Fibroblast of lung (primary cell): ENCODE measurements at places on chromosomes 12 and 14. TPM values are rescaled to one million over a fixed set of nuclear protein-coding genes. Genes with fewer than 3 reads are reported as not detected.

GRCh38 chr14:55582746-55583145 lies 2.7 kb downstream of the KTN1 start:
- no peak for DNase-seq

MDGA2 gene
- not detected in 2 replicates for total RNA-seq

GRCh38 chr12:68529466-68529865 lies 81.2 kb upstream of the RAP1B start:
- no peak for DNase-seq

DNA sequence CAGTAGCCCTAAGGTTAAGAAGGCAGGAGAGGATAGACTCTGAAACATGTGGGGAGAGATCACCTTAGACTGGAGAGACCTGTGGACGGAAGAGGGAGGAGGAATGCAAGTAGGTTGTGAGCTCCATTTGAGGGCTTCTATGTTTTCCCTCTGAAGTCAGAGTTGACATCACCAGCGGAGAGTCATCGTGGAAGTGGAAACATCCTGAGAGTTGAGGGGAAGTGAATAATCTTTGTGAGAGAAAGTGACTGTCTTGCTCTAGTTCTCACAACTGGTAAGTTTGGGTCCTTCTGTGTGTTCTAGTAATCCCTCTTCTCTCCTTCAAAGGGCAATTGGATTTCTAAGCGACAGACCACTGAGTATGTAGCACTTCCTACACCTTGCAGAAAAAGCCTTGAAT lies 103.6 kb upstream of the CCND2 start:
- DNase-seq: no peak

DNA sequence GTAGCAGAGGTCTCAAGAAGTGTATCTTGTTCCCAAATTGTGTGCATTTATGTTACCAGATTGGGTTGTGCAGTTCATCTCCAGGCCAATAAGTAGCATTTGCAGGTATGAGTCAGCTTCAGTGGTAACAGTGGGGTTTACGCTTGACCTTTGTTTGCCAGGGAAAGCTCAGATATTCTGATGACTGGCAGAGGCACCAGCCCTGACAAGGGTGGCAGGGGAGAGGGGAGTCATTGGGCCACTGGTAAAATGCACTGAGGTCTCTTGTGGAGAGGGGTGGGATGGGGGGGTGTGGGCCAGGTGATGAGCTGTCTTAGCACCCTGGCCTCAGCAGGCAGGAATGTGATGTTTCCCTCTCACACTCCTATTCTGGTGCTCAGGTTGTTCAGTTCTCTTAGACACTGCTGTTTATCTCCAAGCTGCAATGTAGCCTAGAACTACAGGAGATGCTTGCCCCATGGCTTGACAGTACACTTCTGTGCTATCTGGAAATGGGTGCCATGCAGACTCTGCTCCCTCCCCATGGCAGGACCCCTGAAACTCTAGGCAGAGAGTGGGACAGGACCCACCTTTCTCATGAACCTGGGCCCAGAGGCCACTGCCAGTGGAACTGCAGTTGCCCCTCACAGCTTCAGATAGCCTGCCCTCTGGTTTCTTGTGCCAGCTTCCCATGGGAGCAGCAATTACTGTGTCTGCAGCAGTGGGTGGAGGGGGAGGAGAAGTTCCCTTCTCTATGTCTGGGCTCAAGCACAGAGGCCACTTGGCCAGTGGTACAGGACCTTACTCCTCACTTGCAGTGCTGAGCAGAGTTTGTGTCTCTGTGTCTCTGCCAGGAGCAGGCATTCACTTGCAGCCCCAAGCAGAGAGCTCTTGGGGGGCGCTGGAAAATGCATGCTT lies 31.9 kb downstream of the USP15 start:
- DNase-seq: peak; percentile 63

HECTD1 gene
- total RNA-seq: 405 and 534 TPM in 2 replicates

ABCC9 gene
- total RNA-seq: 8.7 and 9.9 TPM in 2 replicates

HPD gene
- total RNA-seq: 0.17 and 0.26 TPM in 2 replicates

DNA sequence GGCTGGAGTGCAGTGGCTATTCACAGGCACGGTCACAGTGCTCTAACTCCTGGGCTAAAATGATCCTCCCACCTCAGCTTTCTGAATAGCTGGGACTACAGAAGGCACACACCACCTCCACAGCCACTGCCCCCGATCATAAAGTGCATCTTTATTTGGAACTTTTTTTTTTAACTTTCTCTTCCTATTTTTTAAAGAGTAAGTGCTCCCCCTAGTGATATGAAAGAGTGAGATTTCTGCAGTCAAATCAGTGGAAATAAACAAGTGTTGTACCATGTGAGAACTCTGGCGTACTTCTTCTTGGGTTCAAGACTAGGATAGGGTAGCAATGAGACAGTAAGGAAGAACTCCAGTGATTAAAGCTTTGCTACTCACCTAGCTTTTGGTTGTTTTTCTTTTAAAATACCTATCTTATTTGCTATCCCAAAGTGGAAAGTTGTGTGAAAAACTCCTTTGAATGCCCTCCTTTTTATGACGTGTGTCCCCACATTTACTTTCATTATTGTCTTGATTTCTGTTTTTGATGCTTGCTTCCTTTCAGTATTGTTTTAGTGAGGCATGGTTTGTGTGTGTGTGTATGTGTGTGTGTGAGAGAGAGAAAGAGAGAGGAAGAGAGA lies 6.6 kb downstream of the PPP4R4 start:
- DNase-seq: peak; percentile 50

GDF3 gene
- total RNA-seq: not detected in 2 replicates

- no peak for DNase-seq
Measured at GRCh38 chr14:53126731-53127130, 26.4 kb downstream of the DDHD1 start.

GRCh38 chr12:43807386-43807785 lies 1.3 kb upstream of the TWF1 start:
- DNase-seq: no peak

GPN3 gene
- 8.9 and 9.2 TPM in 2 replicates for total RNA-seq

OR11H12 gene
- total RNA-seq: not detected in 2 replicates

DNA sequence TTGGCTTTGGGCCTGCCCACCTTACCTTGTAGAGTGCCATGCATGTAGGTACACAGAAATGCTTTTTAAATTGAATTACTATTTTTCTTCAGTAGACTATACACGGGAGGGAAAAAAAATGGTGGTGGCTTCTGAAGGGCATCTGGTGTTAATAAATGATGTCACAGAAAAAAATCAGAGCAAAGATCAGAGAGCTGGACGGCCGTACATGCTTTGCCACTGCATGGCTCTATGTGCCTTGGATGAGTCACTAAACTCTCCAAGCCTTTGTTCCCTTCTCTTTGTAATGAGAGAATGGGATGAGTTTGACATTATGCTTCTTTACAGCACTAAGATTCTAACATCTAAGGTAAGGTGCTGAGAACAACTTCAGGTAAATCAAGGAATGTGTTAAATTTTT lies 376.4 kb upstream of the DDHD1 start:
- DNase-seq: no peak

AMHR2 gene
- total RNA-seq: not detected in 2 replicates

GRCh38 chr14:20614038-20614840 lies 23.1 kb upstream of the RNASE12 start:
- peak; percentile 26 for DNase-seq

DNA sequence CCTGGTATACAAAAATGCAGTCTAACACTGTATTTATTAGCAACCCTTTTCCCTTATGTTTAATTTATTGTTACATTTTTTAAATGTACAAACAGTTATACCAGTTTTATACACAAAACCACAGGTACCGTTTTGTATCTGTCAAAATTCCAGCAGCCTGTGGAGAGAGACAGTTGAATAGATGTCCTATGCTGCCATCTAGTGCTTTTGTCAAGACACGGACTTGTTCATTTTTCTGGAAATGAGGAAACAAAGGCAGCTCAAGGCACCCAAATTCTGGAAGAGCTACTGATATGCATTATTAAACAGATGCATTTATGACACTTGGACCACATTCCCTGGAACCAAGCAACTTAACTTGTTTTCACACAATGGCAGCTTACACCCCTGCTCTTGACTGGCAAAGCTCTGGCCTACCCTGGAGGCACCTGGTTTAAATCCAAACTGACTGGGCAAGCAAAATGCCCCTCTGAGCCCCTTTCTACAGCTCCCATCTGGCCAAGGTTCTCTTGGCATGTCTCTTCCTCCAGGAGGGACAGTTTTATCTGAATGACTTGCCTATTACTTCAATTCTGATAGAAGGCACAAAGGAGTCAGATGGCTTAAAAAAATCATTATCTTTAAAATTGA lies 286.9 kb upstream of the PRKD1 start:
- DNase-seq: peak; percentile 89

- DNase-seq: no peak
Measured at GRCh38 chr14:85599939-85600338, 70.0 kb downstream of the FLRT2 start.

GRCh38 chr14:70981000-70981952 lies 74.0 kb downstream of the PCNX1 start:
- DNase-seq: peak; percentile 11

DNA sequence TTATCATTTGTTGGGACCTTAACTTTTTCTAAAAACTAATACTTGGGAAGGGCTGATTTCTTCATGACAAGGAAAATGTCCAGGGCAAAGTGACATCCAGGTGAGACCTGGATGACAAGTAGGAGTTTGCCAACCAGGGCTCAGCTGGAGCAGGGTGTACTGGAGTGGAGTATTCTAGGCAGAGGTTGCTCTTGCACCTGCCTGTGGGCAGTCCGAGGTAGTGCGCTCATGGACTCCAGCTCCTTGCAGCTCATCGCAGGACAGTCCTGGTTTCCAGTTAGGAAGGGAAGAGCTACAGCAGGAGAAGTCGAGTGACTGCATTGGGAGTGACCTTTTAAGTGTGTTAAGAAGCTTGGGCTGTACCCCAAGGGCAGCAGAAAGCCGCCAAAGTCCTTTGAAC lies 175.9 kb downstream of the PELI2 start:
- no peak for DNase-seq

DNA sequence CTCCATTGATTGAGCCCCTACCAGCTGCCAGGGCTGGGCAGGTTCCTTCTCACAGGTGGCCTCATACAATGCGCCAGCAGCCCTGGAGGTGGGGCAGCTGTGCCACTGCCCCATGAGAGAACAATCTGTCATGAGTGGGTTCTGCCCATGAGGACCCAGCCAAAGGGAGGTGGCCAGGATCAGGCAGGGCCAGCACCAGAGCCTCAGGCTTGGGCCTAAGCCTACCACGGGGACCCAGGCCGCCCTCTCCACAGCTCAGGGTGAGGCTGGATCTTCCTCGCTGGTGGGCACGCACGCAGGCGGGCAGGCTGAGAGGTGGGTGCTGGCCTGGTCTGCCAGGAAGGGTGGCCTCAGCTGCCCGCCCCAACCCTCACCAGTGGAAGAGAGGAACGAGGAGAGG lies 110.7 kb downstream of the KIF26A start:
- DNase-seq: no peak

GRCh38 chr14:98187281-98187680 lies 1084.7 kb downstream of the BCL11B start:
- DNase-seq: no peak

AKAP5 gene
- 0.17 and 0.26 TPM in 2 replicates for total RNA-seq

DNA sequence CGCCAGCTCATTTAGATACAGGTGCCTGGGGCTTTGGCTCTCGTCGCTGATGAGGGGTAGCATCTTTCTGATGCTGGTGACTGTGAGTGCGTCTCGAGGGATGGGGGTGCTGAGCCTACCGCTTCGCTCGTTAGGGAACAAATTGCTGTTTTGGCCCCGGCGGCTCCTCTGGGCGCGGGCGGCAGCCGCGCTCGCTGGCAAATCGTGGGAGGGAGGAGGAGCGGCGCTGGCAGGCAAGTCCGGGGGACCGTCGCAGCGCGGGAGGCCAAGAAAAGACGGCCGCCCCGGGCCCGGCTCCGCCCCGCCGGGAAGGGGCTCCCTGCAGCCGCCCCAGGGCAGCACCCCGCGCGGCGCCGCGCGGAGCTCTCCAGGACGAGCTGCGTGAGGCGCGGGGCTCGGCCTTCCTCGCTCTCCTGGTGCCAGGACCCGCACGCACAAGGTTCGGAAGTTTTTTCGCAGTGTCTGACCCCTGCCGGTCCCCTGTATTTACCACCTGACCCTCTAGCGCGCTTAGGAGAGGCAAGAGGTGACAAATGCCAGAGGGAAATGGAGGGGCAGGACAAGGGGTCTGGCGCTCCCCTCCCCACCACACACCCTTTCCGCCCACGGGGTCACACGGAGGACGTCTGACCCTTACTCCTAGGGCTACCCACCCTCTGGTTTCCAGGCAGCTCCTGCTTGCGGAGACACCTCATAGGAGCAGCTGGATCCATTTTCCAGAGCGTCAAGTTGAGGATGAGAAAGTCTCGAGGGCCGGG lies 899 bp upstream of the KCNH3 start:
- no peak for DNase-seq

CCDC196 gene
- not detected in 2 replicates for total RNA-seq

GRCh38 chr12:47038270-47038748 lies 41.1 kb upstream of the PCED1B start:
- peak; percentile 70 for DNase-seq

LRRIQ1 gene
- total RNA-seq: under 0.01 TPM in 2 replicates

DNA sequence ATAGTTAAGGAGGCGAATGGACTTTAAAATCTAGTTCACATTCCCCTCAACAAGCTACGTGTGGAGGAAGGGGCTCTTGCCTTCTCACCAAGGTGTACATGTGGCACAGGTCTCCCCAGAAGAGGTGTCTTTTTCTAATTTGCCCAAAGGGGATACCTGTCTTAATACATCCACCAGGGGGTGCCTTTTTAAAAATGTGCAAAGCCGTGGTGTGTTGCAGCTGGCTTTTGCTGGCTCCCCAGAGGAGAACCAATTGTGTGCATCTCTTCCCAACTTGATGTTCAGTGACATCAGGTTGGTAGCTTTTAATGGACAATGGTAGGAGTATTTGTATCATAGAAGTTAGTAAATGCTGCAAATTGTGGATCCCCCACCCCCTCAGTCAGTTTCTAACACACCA lies 33.8 kb downstream of the CREBL2 start:
- DNase-seq: peak; percentile 33

- DNase-seq: peak; percentile 8
Measured at GRCh38 chr12:59928416-59928815, 332.6 kb downstream of the SLC16A7 start.
